ENCODE measurements at places on chromosomes 12 and 14. TPM values are rescaled to one million over a fixed set of nuclear protein-coding genes. Genes with fewer than 3 reads are reported as not detected.

DNA sequence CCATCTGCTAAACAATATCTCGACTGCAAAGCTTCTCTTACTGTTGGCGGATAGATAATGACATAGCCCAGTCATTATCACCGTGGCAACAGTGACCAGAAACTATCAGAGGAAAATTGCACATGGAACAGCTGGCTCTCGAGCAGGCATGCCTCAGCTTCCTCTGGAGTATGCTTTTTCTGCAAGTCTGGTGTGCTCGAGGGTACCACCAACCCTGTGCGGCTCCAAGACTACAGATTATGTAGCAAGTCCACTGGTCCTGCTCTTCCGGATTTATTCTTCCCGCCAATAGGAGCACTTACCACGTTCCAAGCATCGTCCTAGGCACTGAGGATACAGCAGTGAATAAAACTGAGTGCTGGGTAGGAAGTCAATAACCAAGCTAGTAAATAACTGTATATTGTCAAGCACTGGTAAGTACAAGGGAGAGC lies 1.4 kb upstream of the GLRX5 start:
- no peak for DNase-seq

GRCh38 chr12:25135531-25136154 lies 59.3 kb downstream of the DNAI7 start:
- DNase-seq: peak; percentile 28

DNA sequence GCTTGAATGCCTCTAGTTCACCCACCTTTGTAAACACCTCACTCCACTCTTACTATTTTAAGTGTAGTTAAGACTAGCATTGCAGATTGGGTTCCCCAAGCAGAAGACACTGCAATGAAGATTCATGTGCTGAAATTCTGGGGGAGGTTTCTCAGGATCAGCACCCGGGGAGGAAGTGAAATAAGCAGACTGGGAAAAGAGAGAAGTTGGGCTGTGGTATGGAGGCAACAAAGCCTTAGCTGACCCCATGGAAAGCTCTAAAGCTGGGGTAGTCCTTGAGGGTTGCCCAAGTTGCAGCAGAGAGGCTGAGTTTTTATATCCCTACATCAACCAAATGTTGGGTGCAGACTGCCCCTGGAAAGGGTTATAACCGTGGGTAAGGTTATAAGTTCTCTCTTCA lies 23.9 kb upstream of the IGF1 start:
- DNase-seq: no peak

Gene OR6C76
- total RNA-seq: not detected

DNA sequence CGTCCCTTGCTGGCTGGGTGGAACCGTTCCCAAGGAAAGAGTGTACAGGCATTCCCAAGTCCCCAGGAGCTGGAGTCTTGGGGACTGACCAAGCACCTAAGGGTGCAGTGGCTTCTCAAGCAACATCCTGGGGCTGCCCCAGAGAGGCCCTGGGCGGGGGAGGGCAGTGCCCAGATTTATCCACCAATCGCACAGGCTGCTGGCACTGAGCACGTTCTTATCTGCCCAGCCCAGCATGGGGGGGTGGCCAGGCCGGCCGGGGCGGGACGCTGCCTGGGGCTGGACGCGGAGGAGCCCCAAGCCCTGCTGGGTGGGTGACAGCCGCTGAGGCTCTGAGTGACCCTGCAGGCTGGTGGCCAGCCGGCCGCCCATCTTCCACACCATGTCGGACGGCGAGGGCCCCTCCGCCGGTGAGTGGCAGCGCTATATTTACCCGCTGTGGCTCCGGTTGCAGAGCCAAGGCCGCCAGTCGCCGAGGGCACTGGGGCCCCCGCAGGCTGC lies 53.4 kb downstream of the CYP46A1 start:
- no peak for DNase-seq

DNA sequence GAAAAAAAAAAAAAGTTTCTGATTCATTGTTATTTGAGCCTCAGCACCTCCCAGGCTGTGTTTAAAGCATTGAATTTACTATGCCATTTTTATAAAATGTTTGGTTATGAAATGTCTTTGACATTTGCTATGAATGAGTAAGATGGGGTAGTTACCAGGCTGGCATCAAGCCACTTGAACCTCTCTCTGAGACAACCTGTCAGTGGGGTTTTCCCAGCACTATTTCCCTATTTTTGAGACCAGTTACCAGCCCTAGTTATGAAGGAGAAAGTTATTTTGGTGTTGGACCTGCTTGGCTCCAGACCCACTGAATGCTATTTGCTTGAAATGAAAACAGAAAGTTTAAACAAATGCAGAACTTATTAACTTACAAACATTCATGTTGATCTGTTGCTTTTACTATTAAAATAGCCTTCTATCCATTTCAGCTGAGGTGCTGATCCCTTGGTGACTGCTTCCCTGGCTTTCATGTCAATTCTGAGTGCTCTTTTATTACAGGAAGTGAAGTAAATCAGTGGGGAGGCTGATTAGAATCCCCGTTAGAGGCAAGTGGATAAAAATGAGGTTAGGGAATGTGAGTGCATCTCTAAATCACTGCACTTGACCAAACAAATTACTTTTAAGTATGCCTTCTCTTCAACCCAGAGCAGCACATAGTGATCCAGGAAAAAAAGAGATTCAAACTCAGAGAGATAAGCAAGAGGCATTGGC lies 37.8 kb downstream of the LLPH start:
- DNase-seq: no peak

Gene PLBD1
- 26.5 TPM for total RNA-seq

DNA sequence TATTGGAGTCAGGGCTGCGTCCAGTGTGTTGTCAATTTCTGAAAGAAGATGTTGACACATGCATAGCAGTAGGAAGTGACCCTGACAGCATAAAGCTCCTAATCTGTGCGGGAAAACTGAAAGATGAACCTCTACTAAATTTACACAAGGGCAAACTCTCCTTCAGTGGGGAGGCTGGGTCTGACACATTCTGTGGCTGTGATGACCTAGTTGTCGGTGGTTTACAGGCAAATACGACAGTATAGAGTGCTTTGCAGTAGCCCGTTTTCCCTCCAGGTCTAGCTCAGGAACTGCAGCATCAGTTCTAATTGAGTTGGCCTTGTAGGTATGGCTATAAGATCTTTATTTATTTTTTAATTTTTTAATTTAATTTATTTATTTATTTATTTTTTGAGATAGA lies 14.8 kb upstream of the GABARAPL1 start:
- DNase-seq: no peak

Gene ZC2HC1C
- total RNA-seq: 3.7 TPM

Gene CRACR2A
- total RNA-seq: 14.4 TPM

DNA sequence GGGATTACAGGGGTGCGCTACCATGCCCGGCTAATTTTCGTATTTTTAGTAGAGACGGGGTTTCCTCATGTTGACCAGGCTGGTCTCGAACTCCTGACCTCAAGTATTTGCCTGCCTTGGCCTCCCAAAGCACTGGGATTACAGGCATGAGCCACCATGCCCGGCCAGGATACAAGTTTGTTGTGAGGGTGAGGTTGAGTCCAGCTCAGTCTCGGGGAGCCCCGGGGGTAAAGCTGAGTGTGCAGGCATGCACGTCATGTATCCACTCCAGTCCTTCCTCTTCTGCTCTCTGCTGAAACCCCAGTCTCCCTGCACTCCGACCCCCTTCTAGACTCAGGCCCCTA lies 369 bp downstream of the HPD start:
- DNase-seq: no peak

DNA sequence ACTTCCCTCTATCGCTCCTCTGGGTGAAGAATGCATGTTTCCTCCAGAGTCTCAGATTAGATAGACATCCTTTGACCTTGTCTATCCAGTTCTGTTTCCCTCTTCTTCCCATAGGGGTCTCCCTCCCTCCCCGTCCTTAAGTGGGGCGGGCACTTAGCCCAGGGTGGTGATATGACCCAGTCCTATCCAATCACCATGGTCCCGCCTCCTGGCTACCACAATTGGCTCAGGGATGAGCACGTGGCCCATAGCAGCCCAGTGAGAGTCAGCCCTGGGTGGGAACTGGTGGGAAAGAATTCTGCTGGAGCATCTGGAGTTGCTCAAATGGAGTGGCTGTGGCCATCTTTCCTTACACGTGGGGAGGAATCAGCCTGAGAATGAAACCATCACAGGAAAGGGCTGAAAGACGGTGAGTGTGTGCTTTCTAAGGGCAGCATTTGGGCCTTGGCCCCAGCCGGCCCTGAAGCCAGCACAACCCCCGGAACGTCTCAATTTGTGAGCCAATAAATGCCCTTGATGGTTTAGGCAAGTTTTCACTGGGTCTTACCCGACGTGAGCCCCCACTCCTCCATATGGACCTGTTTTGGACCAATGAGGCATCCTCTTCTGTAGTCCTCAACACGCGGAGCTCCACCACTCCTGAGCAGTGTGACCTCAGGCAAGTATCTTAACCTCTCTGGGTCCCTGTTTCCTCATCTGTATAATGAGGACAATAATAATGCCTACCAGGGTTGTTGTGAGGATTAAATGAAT lies 14.4 kb upstream of the MLXIP start:
- peak; percentile 70 for DNase-seq

Gene IFNG
- not detected for total RNA-seq

GRCh38 chr12:48969833-48970701 lies 1.5 kb downstream of the WNT10B start:
- DNase-seq: no peak

- DNase-seq: peak; percentile 87
These were observed 3.3 kb downstream of the COL2A1 start for GRCh38 chr12:48000878-48001504.

DNA sequence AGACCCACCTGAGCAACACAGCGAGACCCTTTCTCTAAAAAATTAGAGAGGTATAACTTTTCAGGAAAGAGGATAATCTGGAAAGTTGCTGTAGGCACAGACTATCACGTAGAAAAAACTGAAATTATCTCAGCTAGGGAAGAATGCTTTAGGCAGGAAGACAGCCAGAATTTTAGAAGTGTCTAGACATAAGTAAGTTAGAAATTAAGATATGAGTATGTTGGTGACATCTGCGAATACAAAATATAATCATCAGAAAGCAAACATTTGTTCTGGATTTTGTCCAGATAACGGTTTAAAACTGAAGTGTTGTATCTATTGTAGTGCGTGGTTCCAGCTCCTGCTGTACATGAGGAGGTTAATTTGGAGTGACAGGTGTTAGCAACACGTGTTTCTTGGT lies 123.2 kb downstream of the FBXL14 start:
- DNase-seq: no peak

Gene SLC25A47
- total RNA-seq: not detected

Gene CERS5
- 33.0 TPM for total RNA-seq

GRCh38 chr12:41184864-41185263 lies 3.3 kb upstream of the PDZRN4 start:
- DNase-seq: no peak

Gene KLHL33
- not detected for total RNA-seq

Measured in lower leg skin (tissue), 4 donors.